ENCODE measurements at places on chromosomes 1 and 21.
A peak's percentile ranks its signal among the peaks of the same experiment; 100 is the strongest.

DNA sequence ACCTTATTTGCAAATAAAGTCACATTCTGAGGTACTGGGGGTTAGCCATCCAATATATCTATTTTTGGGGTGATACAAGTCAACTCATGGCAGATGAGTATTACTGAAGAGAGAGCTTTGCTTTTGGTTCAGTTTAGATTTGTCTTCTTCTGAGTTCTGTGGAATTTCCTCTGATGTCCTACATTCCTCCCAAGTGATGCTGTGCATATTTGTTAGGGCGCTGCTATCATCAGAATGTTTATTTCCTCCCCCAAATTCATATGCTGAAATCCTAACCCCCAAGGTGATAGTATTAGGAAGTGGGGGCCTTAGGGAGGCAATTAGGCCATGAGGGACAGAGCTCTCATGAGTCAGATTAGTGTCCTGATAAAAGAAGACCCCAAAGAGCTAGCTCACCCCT lies 96.2 kb upstream of the WLS start:
- no peak for DNase-seq

- no peak for DNase-seq
Measured at GRCh38 chr21:15159382-15160020, 94.7 kb upstream of the NRIP1 start.

DNA sequence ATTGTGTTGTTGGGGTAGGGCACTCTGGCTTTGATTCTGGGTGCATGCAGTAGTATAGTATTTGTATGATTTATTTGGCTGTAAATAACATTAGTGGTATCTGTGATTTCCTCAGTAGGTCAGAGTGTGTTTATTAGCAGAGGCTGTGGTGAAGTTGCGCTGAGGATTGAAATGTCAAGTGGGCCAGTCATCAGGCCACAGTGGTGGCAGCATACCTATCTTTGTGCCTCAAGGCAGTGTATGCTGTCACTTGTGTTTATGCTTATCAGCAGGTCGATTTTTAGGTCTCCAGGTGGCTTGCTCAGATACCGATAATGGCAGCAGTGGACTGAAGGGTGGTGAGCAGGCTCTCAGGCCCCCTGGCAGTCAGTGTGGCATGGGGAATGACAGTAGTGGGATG lies 11.3 kb downstream of the LY9 start:
- DNase-seq = no peak

- peak; percentile 40 for DNase-seq
Measured at GRCh38 chr1:45359882-45360513, 19.8 kb upstream of the MUTYH start.

DNA sequence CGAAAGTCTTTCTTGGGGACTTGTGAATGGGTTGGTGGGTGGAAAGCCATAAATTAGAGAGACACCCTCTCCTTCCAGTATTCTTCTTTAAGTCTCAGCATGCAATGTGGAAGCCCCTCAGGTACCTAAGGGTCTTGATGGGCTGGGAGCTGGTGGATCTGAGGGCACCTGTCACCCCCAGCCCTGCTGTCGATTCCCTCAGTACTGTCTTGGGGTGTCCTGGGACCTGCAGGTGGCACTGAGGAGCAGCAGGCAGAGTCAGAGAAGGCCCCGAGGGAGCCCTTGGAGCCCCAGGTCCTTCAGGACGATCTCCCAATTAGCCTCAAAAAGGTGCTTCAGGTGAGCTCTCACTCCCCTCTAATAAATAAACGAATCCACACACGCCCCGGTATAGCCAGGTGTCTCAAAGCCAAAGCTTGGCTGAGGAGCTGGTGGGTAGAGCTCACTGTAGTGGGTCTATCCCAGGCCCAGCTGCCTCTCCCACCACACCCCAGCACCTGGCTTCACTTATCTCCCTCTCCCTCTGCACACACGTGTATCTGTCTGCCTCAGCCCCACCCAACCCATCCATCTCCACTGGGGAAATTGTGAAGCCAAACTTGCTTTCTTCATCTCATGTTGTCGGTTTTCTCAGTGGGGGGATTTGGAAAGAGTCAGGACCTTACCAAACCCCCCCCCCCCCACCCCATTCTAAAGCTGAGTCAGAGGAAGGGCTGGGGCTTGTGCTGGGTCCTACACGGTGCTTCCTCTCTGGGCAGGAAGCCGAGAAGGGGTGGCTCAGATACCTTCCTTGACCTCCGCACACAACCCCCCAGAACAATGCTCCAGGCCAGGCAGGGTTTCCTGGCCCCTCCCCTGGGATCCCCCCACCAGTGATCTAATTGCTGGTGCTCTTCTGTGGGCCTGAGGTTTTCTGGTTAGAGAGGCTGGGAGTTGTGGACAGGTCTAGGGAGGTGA lies 1.6 kb downstream of the ADAM15 start:
- peak; percentile 34 for DNase-seq

DNA sequence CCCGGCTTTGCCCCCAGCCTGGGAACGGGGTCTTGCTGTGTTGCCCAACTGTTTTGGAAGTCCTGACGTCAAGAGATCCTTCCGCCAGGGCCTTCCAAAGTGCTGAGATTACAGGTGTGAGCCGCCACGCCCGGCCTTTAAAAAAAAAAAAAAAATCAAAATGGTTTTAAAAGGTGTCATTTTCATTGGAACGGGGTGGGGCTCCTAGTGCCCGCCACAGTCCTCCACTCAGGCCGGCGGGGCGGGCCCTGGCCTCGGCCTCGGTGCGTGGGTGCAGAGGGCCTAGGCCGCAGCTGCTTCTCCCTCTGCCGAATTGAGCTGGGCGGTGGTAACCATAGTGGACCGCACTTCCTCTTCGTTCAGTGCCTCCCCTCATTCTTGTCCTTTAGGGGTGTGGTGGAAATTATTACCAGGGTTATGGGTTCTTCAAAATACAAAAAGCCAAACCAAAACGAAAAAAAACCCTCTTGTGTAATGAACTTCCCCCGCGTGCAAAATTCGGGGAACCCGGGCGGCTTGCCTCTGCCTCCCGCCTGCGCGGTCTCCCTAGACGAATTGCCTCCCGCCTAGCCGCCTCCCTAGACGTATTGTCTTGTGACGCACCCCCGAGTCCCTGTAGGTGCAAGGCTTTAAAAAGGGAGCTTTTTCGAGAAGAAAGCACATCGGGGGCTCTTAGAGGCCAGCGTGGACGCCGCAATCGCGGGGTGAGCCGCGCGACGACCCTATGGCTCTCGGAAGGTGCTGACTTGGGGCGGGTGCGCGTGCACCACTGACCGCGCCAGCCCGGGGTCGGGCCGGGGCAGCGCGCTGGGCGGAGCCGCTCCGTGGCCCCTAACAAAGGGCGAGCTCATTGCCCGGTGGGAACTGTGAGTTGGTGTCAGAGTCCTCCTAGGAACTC lies 10.5 kb upstream of the SPEN start:
- peak; percentile 73 for DNase-seq

GRCh38 chr1:190226006-190226405 lies 251.7 kb downstream of the BRINP3 start:
- DNase-seq = no peak

All from stimulated activated naive CD8-positive, alpha-beta T cell treated with anti-CD3 and anti-CD28 coated beads, Interleukin-15, amount 100 ng/mL, for 72 hours (primary cell).